ENCODE measurements at places on chromosomes 5 and 9.

DNA sequence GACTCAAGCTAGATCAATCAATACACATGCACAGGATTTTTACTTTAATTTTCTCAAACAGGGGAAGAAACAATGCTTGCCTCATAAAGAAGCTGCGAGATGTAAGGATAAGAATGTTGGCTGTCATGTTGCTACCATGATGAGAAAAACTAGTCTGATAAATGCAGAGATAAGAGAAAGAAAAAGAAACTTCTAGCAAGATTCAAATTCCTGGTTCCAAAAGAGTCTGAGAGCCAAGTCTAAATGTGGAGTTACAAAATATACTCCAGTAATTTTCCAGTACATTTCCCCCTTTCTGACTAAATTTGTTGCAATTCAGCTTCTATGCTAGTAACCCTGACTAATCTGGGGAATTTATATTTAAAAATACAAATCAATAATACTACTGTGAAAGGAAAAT lies 10.4 kb upstream of the ANXA1 start:
- DNase-seq, result no peak

- no peak for DNase-seq
Measured at GRCh38 chr5:112113565-112113964, 305.5 kb downstream of the EPB41L4A start.

DNA sequence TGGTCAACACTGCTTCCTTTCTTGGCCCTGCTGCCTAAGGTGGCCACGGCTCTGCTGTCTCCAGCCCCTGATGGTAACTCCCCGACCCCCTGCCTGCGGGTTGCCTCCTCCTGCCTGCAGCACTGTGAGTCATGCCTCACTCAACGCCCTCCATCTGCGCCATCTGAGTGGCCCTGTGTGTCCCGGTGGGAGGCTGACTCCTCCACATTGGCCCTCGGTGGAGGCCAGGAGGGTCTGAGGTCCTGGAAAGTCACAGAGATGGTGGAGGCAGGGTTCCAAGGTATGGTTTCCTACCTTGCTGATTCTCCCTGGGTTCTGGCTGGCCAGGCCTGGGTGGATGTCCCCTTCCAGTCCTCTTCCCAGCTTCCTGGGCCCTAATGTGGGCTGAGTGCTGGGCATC lies 64.5 kb upstream of the ADAMTS2 start:
- no peak for DNase-seq

DNA sequence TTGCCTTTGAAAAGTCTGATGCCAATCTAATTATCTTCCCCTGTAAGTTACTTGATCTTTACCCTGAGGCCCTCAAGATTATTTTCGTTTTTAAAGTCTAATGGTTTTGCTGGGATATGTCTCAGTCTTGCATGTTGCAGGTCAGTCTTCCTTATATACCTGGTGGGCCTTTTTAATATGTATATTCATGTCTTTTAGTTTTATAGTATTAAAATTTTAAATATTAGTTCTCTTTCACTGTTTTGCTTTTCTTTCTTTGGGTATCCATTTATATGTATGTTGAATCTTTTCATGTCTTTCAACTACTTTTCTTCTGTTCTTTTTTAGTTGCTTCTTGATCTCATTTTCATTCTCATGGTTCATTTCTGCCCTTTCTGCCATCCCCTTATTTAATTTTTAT lies 68.9 kb downstream of the HSD17B4 start:
- no peak for DNase-seq

GRCh38 chr5:55220433-55221185 lies 6.5 kb downstream of the MCIDAS start:
- no peak for DNase-seq

- DNase-seq, result no peak
Measured at GRCh38 chr9:89916001-89916597, 311.3 kb downstream of the GADD45G start.

DNA sequence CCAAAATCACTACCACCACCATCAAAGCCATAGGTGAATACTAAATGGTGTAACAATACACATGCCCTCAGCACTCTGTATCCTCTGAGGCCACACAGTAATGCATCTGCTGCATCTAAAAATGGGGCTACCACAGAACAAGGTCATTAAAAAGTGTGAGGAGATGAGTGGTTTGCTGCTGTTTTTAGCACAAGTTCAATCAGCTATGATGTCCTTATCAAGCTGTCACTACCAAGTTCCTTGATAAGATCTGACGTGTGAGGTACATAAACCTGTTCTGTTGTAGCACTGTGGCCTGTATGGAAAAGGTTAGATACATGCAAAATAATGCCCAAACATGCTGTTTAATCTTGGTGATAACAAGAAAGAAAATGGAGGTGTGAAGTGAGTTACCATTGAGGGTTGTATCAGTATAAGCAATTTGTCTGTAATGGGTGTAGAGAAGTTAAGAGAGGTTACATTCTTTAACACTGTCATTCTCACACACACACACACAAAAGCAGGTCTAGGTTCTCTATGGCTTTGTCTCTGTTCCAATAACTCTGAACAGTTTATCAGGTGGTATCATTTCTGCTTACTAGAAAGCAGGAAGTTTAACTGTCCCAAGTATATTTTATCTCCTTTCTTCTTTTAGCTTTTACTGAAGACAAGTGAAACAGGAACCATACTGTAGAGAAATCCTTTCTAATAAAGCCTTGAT lies 252.9 kb downstream of the CWC27 start:
- no peak for DNase-seq

GRCh38 chr5:84411832-84412605 lies 27.3 kb upstream of the EDIL3 start:
- peak; percentile 40 for DNase-seq

- DNase-seq, result peak; percentile 77
Measured at GRCh38 chr5:31153521-31153920, 40.0 kb upstream of the CDH6 start.

- peak; percentile 31 for DNase-seq
Measured at GRCh38 chr5:17802256-17802655, 168.0 kb downstream of the TAF11L14 start.

DNA sequence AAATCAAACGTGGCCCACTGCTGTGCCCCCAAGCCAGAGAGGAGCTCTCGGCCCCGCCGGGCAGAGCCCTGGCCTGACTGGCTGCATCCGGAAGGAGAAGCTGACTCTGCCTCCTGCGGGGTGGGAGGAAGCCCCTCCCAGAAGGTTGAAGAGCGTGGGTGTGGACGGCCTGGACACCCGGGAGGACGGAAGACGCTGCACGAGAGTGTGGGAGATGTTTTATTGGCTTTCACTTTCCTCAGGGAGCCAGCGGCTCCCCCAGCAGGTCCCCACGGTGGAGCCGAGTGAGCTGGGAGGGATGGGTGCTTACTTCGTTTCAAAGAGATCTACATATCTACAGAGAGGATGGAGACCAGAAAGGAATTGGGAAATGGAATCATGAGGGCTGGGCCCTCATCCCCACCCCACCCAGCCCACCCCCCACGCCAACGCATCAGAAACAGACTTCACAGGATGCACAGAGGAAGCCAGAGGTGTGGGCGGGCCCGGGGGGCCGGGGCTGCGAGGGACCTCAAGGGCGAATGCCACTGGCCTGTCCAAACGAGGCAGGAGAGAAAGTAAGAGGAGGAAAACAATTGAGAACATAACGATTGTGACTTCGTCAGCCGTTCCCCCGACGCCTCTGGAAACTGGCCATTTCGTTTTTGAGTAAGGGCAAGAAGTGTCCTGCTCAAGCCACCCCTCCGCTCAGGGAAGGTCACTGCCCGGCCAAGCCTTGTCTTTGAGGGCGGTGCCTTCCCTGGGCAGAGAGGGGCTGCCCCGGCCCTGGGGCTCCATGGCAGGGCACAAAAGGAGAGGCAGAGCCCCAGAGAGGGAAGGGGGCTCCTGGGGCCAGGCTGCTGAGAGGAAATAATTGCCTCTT lies 32.1 kb downstream of the FAM163B start:
- peak; percentile 29 for DNase-seq

DNA sequence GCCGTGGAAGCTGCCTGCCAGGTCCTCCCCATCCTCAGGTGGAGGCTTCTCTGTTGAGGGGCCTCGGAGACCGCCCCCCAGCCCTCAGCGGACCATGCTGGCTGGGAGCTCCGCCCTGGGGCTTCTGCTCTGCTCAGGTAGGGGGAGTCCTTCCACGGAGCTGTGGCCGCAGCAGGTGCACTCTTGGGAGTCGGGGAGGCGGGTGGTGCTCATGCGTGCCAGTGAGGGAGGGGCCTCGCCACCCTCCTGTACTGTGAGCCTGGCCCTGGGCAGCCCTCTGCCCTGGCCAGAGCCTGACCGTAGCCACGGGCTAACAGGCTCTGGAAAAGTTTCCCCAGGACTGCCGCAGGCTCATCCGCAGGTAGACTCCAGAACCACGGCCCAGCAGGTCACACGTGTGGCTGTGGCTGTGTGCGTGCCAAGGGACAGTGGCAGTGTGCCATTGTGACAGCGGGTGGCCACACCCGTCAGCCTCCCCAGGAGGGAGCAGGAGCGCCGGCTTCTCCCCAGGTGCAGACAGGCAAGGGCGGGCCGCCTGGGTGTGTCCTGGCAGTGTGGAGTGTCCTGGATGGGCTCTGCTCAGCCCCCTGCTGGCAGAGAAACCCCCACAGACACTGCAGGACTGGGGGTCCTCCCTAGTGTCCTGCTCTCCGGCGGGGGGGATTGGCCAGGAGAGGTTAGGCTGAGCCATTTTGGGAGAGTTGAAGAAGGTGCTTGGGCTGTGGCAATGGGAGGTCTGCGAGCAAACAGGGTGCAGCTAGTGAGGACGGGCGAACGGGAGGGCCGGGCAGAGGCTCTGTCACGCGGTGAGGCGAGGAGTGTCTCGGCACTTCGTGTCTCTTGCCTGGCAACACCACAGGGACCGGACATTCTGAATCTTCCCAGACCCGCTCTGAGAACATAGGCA lies 29.5 kb downstream of the TPPP start:
- DNase-seq, result no peak

- no peak for DNase-seq
Measured at GRCh38 chr5:172046593-172046992, 40.2 kb upstream of the FBXW11 start.

- DNase-seq, result no peak
Measured at GRCh38 chr5:109992264-109992915, 302.7 kb downstream of the MAN2A1 start.

DNA sequence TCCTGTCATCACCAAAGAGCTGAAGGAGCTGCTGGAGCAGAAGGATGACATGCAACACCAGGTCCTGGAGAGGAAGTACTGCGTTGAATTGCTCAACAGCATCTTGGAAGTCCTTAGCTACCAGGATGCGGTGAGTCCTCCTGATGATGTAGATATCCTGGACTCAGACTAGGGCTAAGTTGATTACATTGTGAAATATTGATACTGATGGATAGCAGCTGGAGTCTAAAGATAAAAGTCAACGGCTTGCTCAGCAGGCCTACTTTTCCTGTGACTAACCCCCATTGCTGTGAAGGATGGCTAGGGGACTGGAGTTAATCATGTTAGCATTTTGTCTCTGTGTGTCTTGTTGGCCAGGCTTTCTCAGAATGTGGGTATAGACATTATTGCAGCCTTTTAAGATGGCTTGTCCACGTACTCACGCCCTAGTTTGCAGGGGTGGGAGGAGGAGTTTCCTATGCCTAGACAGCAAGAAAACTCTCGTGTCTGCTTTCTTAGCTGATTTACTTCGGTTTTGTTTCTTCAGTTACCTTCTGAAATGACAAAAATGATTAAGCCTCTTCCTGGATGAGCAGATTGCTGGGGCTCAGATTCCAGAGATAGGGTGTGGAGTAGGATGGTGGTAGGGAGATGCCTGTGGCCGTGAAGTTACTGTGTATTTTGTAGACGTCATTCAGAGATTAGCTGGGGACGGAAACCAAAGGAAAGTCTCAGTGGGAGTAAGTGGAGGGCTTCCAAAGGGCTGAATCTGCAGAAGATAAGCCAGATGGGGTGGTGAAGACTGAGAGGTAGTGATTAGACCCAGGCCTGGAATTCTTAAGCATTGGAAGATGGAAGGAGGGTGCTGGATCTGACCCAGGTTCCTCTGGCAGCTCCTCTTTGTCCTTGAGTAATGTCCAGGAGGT lies 166.3 kb downstream of the DOCK2 start:
- DNase-seq, result peak; percentile 97

DNA sequence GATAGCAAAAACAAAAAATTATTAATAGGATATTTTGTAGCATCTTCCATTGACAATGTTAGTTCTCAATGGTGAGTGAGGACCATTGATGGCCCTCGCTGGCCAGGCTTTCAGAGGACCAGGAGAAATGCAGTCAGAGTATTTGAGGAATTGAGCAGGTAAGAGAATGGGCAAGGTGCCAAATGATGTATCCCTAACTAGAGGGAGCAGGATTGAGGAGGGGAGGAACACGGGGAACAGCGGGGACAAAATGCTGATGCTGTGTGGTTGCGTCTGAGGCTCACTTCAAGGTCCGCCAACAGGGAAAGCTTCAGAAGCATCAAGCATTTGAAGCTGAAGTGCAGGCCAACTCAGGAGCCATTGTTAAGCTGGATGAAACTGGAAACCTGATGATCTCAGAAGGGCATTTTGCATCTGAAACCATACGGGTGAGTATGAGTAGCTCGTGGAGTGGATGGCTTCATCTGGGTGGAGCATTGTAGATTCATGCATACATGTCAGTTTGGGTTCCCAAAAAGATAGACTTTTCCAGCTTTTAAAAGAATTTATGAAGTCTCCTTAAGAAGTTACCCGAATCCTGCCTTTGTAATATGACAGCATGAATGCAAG lies 16.2 kb downstream of the SPTAN1 start:
- peak; percentile 55 for DNase-seq

GRCh38 chr9:101326501-101326900 lies 58.3 kb downstream of the BAAT start:
- no peak for DNase-seq

DNA sequence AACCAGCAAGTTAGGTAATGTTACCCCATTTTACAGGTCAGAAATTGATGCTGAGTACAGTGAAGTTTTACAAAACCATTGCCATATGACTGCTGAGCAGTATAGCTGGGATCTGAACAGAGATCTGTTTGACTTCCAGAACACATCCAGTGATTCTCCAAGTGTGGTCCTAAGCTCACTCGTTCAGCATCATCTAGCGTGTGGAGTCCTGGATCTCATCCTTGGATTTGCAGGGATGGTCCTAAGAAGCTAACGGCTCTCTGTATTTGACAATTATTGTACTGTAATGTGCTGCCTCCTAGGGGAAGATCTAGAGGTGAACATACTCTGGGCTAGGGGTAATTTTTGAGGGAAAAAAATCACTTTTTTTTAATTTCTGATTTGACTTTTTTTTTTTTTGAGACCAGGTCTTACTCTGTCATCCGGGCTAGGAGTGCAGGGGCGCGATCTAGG lies 1.4 kb downstream of the SLC26A2 start:
- DNase-seq, result peak; percentile 65

DNA sequence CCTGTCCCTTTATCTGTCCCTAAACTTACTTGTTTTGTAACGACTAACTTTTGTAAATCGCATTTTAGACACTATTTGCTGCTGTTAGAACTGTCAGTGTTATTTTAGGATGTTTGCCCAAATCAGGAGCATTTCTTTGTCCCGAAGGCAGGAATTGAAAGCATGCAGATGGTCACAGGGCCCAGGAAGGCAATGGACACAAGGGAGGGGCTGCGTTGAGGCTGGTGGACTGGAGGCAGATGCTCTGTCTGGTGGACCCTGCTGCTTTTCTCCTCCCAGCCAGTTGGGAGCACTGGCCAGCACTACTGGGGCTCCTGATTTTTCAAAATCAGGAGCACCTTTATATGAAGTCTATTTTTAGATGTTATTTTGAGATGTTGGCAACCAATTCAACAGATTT lies 31.7 kb downstream of the DOCK2 start:
- peak; percentile 22 for DNase-seq

- DNase-seq, result no peak
Measured at GRCh38 chr5:62314213-62314830, 8.3 kb downstream of the KIF2A start.

- no peak for DNase-seq
Measured at GRCh38 chr9:129400001-129400970, 220.6 kb downstream of the C9orf50 start.

All from iris pigment epithelial cell (primary cell).